Transverse colon (tissue), 4 donors: ENCODE measurements at places on chromosomes 1 and 21. TPM values are rescaled to one million over a fixed set of nuclear protein-coding genes. Genes with fewer than 3 reads are reported as not detected.

LIN28A gene
- total RNA-seq = not detected

VAV3 gene
- total RNA-seq = 103 TPM

ANXA9 gene
- total RNA-seq = not detected

HSF2BP gene
- total RNA-seq = 0.82 TPM

PLA2G4A gene
- total RNA-seq = 4.5 TPM

FAM43B gene
- total RNA-seq = not detected

NHLH2 gene
- not detected for total RNA-seq

MAP3K21 gene
- total RNA-seq = 69.3 TPM

HRNR gene
- total RNA-seq = not detected

FCRL1 gene
- total RNA-seq = not detected

RBM11 gene
- not detected for total RNA-seq

DNA sequence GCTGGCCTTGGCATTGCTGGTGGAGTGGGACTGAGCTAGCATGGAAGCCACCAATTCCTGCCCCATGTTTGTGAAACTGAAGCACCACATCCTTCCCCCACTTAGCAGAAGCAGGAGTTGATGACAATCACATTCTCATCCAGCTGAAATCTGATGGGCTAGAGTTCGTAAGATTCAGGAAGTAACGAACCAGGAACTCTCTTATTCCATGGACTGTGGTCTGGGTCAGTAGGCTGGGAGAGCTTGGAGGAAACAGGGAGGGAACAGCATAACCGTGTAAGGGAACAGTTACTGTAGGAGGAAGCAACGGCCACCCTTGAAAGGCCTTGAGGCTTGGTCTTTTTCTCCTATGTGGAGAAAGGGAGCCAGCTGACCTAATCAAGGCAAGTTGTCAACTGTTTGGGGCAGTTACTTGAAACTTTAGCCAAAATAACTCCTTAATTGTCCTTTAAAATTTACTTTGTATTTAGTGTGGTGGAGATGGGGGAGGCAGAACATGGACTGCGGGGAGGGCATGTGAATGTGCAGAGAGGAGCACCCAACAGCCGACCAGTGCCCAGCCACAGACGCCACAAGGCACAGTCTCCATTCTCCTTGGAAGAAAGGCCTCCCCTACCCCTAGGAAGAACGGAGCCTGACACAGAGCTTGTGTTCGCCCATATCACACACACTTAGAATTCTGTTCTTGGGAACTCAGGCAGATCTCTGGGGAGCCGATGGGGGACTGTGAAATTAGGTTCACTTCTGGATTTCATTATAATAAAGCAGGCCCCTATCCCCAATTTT is 2.0 kb upstream of the COQ8A start:
- DNase-seq = no peak

DNA sequence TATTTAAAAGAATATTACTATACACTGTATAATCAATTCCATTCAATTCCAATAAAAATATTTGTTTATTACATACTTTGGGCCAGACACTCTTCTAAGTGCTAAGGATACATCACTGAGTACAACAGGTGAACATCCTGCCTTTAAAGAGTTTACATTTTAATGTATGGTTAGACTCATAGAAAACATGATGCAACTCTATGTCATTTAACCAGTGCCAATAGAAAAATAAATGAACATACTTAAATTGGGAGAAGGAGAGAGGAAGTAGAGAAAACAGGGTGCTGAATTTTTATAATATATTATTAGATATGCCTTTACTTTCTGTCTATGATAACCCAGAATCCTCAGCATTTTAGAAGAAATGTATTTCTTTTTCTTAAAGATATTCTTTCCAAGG is 119.2 kb downstream of the TSEN15 start:
- DNase-seq = no peak

DNA sequence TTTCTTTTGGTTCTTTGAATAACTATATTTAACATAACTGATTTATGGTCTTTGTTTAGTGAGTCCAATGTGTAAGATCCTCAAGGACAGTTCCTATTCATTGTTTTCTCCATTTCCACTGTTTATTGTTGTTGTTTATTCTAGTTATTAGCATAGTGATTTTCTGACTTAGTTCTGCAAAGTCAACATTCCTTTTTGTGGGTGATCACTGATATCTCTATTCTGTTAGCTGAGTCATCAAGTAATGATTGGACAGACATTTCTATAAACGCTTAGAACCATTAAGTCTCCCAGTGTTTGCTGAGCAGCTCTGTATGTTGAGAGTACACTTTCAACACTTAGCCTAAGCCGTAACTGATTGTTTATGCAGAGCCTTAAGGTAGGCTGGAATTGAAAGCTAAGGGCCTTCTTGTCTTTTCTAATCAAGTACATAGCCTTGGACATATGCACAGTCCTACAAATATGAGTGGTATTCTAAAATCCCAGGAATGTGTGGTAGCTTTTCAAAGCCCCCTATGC is 87.1 kb downstream of the SLC5A9 start:
- DNase-seq = no peak

- no peak for DNase-seq
These were observed 277.6 kb downstream of the PLPP3 start for GRCh38 chr1:56301791-56302190.

DNA sequence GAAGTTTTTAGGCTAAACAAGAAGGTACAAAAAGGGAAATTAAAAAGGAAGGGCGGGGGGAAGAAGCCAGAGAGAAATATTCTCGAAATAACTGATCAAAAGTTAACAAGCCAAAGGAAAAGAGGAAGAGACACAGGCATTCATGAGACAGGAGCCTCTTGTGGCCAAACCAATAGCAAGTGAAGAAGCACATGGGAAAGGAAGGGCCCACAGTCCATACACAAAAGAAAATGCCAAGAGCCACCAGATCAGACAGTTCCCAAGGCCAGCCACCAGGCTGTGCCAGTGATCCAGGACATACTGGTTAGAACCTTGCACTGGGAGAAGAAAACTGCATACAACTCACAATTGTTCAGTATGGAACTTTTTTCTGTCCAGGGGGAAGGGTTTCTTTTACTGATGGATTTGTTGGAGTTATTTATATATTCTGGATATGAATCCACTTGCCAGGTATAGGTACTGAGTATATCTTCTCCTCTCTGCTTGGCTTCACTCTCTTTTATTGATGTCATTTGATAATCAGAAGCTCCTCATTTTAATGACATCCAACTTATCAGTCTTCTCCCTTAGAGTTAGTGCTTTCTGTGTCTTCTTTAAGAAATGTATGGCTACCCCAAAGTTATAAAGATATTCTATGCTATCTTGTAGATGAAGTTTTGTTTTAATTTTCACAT is 76.8 kb downstream of the CD46 start:
- DNase-seq = peak; percentile 84

DNA sequence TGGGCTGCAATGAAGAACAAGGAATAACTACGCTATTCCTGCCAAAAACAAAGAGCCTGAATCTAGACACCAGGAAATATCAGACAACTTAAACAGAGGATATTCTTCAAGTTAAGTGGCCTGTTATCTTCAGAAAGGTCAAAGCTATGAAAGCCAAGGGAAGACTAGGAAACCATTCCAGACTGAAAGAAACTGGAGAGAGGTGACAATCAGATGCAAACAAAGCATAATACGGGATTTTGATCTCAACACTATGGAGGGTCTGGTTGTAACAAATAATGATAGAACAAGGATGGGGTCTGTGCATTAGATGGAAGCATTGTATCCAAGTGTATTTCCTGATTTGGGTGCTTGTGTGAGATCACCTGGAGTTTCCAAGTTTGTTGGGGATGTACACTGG is 2.7 kb downstream of the EPRS1 start:
- DNase-seq = no peak

GRCh38 chr1:21553116-21553926 is 44.1 kb downstream of the ALPL start:
- DNase-seq = no peak

GRCh38 chr1:223266632-223267172 is 97.3 kb downstream of the SUSD4 start:
- DNase-seq = no peak

- no peak for DNase-seq
These were observed 14.8 kb upstream of the PAQR6 start for GRCh38 chr1:156262461-156263287.

GRCh38 chr1:7770997-7771822 is at the start of gene VAMP3:
TSS of gene VAMP3 (plus strand) at chr1:7771296. CDS start at chr1:7771384, 88 bp downstream.
- peak; percentile 93 for DNase-seq

DNA sequence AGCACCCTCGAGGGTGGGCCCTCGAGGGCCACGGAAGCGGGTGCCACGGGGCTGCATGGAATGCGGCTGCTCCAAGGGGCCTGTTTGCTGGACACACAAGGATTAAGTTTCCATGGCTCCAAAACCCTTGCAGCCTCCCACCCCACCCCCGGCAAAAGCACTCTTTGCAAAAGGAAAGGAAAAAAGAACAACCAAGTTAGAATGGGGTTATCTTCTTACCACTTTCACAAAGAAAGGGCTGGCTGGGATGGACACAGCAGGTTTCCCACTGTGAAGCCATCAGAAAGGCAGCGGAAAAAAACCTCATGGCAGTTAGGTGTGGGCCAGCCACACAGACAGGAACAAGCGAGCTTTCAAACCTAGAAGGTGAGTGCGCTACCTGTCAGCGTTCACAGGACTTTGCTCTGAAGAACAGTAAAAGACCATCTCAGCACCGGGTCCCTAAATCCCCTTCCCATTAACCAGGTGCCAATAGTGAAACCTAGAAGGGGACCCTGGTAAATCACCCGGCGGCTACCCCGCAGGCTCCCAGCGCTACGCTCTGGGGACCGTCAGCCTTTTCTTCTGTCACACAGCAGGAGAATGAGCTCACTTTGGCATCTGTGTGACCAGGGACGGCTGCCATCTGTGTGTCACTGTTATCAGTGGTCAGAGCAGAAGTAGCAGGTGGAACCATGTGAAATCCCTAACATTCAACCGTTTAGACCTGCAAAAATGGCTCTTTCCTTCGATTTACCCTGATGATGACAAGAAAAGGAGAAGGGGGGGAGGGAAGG is 93.0 kb downstream of the SIM2 start:
- DNase-seq = no peak

DNA sequence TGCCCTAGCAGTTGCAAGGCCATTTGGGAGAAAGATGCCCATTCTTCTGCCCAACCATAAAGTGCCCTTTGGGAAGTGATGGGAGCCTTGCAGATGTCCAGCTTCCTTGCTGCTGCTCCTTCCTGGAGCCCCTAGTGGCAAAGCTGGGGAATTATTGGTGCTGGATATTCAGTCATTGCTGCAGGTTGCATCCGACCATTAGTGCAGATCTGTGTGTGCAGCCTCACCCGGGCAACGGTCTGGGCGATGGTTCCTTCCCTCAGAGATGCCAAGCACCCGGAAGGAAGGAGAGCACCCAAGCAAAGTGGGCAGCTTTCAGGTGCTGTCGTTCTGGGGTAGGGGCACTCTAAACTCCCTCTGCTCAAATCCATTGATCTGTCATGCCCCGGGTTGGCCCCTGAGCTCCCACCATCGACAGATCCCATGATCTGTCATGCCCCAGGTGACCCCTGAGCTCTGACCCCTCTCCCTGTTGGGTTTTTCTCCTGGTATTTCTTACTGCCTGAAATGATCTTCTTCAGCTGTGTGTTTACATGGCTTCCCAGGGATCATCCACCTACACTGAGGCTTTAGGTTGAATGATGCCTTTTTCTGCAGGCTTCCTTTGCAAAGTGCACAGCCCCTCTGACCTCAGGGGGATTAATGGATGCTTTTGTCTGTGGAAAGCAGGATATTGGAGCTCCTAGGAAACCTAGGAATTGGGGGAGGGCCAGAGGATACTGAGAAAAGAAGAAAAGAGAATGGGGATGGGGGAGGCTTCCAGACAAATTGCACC is 467.5 kb downstream of the PTPRU start:
- DNase-seq = no peak

DNA sequence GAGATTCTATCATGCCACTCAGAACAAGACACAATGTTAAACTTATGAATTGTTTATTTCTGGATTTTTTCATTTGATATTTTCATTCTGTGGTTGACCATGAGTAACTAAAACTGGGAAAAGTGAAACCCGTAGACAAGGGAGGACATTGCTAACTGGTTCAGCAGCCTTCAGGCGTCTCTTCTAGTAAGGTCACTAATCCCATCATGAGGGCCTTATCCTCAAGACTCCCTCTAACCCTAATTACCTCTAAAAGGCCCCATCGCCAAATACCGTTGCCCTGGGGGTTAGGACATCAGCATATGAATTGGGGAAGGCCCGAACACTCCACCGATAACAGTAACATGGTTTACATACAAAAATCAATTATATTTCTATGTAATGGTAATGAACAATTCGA is 247.6 kb downstream of the TM2D1 start:
- DNase-seq = no peak

DNA sequence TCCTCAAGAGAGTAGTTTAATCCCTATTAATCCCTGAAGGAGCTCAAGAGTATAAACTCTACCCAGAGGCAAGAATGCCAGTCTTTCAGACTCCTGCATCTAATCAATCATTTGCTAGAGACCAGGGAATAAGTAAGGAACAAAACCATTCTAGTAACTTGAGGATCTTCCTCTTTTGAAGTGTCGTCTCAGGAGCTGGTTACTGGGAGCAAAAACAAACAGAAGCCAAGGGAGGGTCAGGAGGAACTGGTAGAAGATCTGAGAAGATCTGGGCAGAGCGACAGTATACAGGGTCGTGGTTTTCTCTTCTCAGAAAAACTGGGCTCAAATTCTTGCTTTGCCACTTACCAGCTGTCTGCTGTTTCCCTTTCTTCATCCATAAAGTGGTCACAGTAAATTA is 69.3 kb downstream of the RPS6KA1 start:
- DNase-seq = no peak

- DNase-seq = no peak
These were observed 81.0 kb downstream of the HIVEP3 start for GRCh38 chr1:41837691-41838090.

- DNase-seq = no peak
These were observed 173.9 kb downstream of the RWDD3 start for GRCh38 chr1:95407886-95408291.
